ENCODE measurements at places on chromosomes 5 and 9.

DNA sequence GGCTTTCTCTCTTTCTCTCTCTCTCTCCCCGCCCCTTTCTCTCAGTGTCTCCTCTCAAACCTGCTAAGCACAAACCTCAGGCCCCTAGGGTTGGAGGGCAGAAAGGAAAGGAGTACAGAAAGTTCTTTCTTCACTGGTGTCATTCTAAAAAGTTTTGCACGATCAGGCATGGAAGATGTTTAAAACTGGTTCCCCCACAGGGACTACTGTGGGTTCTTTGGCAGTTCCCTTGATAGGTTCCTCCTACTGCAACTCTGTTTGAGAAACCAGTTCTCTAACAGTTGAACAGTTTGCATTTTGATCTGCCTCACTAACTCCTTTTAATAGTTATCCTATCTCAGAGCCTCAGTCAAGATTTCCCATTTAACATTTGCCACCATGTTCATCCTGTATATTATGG lies 82.9 kb downstream of the CDO1 start:
- no peak overlapping the region for H3K4me3 ChIP-seq
- no peaks in the 10 kb centered on the region for H3K36me3 ChIP-seq
- H3K27ac ChIP-seq, result no peak overlapping the region
- no peak for DNase-seq

DNA sequence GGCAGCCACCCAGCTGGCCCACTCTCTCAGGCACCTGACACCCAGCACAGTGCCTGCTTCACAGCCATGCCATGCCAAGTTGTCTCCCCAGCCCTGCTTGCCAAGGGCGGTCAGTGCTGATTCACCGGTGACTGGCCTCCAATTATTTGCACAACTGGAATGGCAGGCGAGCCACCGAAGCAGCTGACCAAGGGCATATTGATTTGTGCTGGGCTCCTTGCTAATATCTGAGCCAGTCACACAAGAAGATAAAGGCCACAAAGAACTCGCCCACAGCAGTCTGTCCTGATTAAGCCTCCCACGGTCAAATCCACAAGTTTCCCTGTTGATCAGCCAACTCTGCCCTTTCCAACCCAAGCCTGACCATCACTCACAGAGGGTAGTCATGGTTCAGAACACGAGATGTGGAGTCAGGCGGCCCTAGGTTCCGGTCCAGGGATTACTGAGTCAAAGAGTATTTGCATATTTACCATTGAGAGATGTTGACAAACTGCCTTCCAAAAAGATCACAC lies 6.4 kb upstream of the EEIG1 start:
- no peak for DNase-seq
- no peaks in the 10 kb centered on the region for H3K36me3 ChIP-seq
- no peak overlapping the region for H3K27ac ChIP-seq
- peaks cover 37% of the 10 kb centered on the region for H3K4me1 ChIP-seq
- no peaks in the 10 kb centered on the region for H3K27me3 ChIP-seq

GRCh38 chr9:68947842-68948569 lies 65.9 kb downstream of the PRKACG start:
- peaks cover 1% of the 10 kb centered on the region for H3K36me3 ChIP-seq
- peaks cover 50% of the 10 kb centered on the region for H3K4me1 ChIP-seq
- H3K4me3 ChIP-seq, result peak overlapping the region; percentile 27
- no peak for DNase-seq

DNA sequence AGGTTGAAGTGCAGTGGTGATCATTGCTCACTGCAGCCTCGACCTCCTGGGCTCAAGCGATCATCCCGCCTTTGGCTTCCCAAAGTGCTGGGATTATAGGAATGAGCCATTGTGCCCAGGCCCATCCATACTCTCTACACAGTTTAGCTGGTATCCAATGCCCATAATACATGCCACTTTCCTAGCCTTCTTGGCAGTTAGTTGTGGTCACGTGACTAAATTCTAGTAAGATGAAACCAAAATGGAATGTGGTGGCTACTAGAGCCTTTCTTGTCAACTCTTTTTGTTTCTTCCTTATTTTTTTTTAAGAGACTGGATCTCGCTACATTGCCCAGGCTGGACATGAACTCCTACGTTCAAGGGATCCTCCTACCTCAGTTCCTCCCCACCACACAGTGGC lies 15.3 kb upstream of the KIF27 start:
- no peaks in the 10 kb centered on the region for H3K27me3 ChIP-seq
- H3K27ac ChIP-seq, result no peak overlapping the region
- H3K4me3 ChIP-seq, result no peak overlapping the region
- peaks cover 8% of the 10 kb centered on the region for H3K36me3 ChIP-seq
- peaks cover 6% of the 10 kb centered on the region for H3K4me1 ChIP-seq
- no peak for DNase-seq

- no peaks in the 10 kb centered on the region for H3K4me1 ChIP-seq
- H3K27me3 ChIP-seq, result no peaks in the 10 kb centered on the region
- no peak overlapping the region for H3K4me3 ChIP-seq
These were observed 41.9 kb upstream of the CFAP157 start for GRCh38 chr9:127664678-127665507.

All from activated naive CD8-positive, alpha-beta T cell treated with anti-CD3 and anti-CD28 coated beads, Interleukin-2, amount 50 U/mL, for 24 hours (primary cell).